Fibroblast of lung (primary cell): ENCODE measurements at places on chromosomes 6 and 20.

- DNase-seq: peak; percentile 81
These were observed 257.4 kb downstream of the PLCB1 start for GRCh38 chr20:8389381-8390036.

DNA sequence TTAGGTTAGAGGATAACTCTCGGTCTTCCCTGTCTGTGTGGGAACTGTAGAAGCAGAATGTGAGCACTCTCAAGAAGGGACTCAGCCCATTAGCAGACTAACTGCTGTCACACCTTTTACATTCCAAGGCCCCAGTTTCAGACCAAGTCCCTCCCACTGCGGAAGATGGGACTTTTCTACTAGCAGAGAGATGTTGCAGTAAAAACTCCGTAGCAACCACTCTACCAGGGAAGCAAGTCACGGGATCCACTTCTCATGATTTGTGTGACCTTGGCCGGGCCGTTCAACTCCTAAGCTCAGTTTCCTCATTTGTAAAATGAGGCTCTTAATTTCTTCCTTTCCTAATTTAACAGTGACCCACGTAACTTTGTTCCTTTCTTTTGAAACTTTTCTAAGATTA lies 77.1 kb upstream of the SLC4A11 start:
- no peak for DNase-seq

DNA sequence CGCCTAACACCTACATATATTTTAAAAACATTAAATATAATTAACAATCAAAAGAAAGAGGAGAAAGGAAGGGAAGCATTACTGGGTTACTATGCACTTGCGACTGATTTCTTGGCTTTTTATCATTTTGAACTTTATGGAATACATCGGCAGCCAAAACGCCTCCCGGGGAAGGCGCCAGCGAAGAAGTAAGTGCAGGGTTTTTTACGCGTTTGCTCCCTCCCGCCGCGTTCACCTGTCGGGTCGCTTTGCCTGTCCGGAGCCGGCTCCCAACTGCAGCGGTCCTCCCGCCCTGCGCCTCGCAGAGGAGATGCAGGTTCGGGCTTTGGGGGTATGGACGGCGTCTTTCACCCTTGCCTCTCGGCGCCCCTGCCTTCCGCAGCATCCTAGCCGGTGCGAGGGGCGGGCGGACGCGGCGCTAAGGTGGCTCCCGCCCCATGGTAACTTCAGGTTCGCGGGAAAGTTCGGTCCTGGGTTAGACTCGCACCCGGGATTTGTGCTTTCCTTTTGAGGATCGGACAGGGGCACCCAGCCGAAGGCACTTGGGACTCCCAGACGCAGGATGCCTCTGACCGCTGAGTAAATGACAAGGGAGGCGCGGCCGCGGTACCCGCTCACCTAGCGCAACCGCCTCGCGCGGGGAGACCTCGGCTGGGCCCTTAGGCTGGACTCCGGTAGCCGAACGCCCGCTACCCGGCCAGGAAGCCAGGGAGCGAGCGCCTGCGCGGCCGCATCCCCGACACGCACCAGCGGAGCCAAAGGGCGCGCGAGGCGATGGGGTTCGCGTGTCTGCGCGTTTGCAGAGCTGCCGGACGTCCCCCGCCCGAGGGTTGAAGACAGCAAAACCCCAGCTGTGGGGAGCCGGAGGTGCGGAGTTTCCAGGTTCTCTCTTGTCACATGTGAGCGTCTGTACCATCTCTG lies 891 bp downstream of the RSPO3 start:
- peak; percentile 14 for DNase-seq

- DNase-seq: no peak
These were observed 77.6 kb upstream of the EYA2 start for GRCh38 chr20:46816886-46817638.

GRCh38 chr20:33653218-33653899 lies 8.8 kb upstream of the C20orf144 start:
- DNase-seq: peak; percentile 46

GRCh38 chr6:157813750-157814455 lies 9.1 kb upstream of the SNX9 start:
- peak; percentile 93 for DNase-seq

GRCh38 chr6:3592371-3592941 lies 135.6 kb upstream of the SLC22A23 start:
- DNase-seq: peak; percentile 93
